ENCODE measurements at places on chromosomes 7 and 10.

GRCh38 chr10:33134011-33134751 lies 176.2 kb upstream of the ITGB1 start:
- peak; percentile 88 for DNase-seq

DNA sequence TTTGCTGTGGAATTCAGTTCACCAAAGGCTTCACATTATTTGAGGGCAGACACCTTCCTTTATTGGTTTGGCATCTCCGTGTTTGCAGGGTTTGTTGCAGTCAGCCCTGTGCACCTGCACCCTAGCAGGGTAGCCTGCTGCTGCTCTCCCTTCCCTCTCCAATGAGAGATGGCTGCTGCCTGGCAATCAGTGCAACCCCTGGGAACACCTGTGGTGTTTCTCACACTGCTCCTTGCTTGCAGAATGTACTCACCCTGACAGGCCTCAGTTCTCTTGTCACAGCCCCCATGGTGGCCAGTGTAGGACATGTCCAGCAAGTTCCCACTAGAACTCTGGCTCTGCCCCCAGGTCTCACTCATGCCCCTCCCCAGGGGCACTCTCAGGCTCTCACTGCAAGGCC lies 12.1 kb upstream of the PPIA start:
- DNase-seq, result no peak

DNA sequence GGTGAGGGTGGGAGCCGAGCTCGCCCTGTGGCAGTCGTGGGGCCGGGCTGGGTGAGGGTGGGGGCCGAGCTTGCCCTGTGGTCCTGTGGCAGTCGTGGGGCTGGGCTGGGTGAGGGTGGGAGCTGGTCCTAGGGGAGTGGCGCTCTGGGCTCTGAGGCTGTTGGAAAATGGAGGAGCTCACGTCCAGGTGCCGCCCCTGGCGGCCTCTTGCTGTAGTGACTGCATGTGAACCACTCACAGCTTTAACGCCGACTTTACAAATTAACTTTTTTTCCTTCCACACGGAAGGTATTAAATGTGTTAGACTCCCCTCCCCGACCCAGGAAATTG lies 312.6 kb downstream of the WDR37 start:
- DNase-seq, result no peak

- DNase-seq, result peak; percentile 81
These were observed 311.7 kb downstream of the GATA3 start for GRCh38 chr10:8365935-8366911.

DNA sequence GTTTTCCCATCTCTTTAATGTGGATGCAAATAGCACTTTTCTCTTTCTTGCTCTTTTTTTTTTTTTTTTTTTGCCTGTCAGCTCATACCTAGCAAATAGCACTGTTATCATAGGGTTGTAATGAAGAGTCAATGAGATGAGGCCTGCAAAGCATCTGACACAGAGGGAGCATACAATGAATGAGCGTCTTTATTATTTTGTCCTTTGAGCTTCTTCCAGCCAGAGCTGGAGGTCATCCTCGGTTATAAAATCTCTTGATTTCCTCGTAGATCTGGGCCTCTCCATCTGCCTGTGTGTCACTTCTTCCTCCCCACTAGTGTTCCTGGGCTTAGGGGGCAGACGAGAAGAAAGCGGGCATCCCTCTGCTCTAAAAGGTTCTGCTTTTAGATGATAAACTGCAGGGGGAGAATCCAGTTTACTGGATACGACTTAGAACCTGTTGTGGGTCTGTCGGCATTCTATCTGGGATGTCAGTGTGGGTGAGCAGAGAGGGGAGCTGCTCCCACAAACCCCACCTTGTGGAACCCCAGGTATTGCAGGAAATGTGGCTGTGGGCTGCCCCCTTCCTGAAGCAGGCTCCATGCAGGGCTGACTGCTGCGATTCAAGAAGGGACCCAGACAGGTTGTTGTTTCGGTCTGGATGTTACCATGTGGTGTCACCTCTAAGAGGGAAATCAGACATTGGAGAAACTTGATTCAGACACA lies 135.8 kb upstream of the GPR26 start:
- no peak for DNase-seq

DNA sequence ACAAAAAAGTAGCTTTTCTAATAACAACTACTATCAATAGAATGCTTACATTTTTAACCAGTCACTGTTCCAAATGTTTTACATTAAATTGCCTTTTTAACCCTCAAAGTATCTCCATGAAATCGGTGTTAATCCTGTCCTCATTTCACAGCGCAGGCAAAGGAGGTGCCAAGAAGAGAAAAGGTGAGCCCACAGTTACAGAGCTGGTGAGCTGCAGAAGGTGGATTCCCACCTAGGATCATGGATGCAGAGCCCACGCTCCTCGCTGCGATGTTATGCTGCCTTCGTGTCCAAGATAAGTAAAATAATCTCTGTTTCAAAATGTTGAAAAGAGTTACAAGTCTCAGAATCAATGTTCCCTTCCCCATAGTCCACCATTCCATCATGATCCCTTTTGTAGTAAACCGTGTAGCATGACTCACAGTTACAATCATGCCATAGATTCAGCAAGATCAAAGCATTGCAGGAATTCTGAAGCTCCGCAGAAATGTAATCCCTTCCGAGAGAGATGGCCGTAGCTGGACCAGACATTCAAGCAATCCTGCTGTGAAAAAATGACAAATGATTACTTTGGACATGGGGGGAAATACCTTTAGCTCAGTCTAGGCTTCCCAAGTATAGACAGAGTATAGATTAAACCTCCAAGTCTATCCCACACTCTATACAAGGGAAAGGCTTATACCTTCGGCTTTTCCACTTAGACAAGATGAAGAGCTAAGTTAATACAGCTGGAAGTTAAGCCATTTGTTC lies 394.7 kb upstream of the AKR1E2 start:
- peak; percentile 88 for DNase-seq

DNA sequence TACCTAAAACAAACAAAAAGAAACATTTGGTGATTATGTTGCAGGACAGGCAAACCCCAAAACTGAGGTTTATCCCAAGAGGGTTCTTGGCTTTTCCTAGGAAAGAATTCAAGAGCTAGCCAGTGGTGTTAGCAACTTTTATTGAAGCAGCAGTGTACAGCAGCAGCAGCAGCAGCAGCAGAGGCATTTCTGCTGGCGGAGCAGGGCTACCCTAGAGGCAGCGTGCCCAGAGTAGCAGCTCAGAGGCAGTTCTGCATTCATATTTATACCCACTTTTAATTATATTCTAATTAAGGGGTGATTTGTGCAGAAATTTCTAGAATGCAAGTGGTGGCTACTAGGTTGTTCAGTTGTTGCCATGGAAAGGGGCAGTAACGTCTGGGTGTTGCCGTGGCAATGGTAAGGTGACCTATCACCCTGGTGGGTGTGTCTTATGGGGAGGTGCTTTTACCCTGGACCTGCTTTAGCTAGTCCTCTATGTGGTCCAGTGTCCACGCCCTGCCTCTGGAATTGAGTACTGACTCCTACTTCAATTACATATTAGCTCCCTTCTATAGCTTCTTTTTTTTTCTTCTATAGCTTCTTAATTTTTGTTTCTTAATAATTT lies 53.9 kb downstream of the VCL start:
- DNase-seq, result no peak

GRCh38 chr7:131052285-131052904 lies 275.3 kb upstream of the MKLN1 start:
- DNase-seq, result no peak

DNA sequence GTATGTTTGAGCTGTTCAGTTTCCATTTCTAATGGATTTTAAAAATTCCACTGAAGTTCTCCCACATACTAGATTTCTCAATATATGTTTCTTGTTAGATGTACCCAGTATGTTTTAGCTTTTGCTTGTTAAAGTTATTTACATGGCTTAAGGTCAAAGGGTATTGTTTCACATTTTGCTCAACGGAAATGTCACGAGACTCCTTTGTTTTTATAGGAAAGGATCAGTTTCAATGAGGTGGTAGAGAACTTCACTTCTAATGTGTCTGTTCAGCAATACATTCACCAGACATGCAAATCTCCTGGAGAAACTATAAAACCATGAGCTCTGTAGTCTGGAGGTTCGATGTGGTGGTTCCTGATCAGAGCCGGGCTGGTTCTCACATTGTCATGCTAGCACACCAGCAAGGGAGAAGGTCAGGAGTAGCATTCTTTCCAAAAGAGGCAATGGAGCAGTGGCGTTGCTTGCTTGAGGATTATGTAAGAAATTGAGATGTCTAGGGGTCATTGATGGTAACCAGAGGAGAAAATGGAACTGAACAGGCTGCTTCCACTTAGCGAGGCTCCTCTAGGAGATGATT lies 114.0 kb downstream of the RAB18 start:
- DNase-seq, result no peak

GRCh38 chr10:67621834-67622233 lies 74.2 kb downstream of the CTNNA3 start:
- DNase-seq, result no peak

DNA sequence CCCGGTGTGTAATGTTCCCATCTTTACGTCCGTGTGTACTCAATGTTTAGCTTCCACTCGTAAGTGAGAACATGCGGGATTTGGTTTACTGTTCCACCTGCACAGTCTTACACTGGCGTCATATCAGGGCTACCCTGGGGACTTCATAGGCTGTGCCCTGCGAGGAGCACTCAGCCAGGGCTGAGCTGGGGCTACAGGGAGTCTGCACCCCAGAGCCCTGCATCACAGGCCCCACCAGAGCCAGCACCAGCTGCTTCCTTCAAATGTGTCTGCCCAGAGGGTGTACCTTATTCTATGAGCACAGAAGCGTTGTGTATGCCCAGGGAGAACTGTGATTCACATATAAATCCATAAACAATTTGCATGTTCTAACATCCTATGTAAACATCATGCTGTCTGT lies 277.1 kb downstream of the TCERG1L start:
- DNase-seq, result no peak

DNA sequence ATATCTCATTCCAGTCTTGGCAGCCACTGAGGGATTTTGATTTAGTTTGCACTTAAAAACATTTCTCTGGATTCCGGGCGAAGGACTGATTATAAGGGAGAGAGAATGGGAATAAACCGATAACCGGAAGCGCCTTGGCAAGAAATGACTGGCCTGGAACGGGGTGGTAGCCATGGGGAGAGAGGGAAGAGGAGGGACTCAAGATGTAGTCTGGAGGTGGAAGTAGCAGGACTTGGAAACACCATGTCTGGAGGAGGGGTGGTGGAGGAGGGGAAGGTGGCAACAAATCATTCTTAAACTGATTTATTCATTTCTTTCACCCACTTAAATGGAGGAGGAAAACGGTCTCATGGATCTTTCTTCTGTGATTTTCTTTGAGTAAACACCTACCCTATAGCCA lies 238.1 kb downstream of the REEP3 start:
- no peak for DNase-seq

DNA sequence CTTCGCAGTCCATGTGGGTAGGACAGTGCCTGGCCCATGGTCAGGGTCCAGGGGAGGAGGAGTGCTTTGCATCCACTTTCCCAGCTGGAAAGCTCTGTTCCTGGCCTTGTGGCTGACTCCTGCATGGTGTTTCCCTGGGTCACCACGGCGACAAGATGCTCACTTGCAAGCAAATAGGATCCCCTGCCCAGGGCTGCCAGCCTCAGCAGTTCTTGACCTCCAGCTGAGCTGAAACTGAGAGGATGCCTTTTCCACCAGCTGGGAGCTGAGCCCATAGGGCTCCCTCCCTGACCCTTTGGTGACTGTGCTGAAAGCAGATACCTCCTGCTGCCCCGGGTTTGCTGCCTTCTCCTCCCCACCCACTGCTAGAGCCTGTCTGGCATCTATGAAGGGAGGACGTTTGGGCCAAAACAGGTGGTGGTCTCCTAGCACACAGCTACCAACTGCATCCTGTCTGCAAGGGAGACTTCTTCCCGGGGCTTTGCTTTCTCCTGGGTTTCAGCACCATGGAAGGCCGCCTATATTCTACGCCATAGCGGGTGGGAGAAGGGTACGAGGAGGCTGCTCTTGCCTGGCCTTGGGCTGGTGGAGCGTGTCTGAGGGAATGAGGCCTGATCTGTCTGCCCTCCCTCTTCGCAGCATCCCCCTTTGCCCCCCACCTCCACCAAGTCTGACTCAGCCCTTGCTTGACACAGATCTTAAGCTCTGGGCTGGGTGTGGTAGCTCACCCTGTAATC lies 34.4 kb downstream of the UBTD1 start:
- peak; percentile 61 for DNase-seq

- DNase-seq, result no peak
These were observed 12.7 kb downstream of the FZD1 start for GRCh38 chr7:91276909-91277308.

DNA sequence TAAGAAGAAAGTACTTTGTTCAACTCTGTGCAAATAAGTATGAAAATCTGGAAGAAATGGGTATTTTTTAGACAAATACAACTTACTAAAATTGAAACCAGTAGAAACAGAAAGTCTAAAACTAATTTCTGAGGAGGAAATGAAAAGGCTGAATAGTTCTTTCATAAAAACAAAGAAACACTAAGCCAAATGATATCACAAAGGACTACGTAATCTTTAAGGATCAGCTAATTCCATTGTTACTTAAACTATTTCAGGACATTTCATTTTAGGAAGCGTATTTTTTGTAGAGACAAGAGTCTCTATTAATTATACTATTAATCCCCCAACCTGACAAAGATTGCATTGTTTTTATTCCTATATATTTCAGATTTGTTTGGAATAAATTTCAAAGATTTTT lies 11.2 kb upstream of the CCSER2 start:
- no peak for DNase-seq

DNA sequence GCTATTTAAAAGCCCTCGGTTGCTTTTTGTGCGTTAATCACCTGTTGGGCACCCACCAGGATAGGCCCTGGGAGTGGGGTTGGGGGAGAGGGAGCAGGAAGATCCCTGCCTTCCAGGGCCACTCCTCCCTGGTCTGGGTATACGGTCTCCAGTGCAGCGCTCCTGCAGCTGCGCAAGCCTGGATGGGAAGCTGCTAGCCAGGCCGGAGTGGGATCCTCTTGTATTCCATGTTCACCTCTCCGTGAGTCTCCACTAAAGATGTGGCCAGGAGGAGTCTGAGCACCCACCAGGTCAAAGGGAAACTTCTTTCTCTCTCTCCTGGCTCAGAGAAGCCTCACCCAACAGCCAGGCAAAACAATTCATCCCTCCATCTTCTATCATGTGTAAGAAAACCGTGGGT lies 78.8 kb upstream of the ANLN start:
- DNase-seq, result no peak

Measured in IMR-90 (cell line).